Esophagus squamous epithelium (tissue), 5 donors: ENCODE measurements at places on chromosomes 5 and 9.

- no peak for DNase-seq
Observed at GRCh38 chr5:35182486-35182885, 47.8 kb downstream of the PRLR start.

DNA sequence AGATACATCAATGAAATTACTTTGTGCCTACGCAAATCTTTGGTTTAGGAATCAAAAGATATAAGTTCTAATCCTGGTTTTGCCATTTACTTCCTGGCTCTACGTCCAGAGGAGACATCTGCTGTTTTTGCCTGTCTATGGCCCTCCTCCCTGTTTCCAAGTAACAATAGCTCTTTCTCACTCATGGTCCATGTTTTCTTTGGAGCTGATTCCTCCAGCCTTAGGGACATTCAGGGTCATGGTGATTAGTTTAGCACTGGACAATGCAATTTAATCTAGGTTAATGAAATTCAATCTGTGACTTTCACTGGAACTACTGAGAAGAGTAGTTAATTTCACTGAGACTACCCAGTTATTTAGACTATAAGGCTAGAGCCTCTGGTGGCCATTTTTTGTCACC, 170.6 kb downstream of the SEMA6A start:
- DNase-seq = no peak

DNA sequence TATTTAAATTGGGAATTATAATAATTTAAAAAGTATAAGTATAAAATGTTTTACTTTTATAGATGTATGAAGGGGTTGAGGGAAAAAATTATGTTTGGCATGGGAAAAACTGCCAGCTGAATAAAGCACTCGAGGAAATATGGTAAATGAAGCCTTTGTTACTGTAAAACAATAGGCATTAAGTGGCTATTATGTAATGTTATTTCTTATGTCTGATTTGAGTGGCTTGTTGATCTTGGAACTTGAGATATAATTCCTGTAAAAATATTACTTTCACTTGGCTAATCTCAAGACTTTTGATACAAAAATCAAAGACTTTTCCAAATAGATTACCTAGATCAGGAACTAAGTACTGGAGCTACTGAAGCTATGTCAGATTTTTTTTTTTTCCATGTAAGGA, 182.9 kb downstream of the CD180 start:
- DNase-seq = no peak

DNA sequence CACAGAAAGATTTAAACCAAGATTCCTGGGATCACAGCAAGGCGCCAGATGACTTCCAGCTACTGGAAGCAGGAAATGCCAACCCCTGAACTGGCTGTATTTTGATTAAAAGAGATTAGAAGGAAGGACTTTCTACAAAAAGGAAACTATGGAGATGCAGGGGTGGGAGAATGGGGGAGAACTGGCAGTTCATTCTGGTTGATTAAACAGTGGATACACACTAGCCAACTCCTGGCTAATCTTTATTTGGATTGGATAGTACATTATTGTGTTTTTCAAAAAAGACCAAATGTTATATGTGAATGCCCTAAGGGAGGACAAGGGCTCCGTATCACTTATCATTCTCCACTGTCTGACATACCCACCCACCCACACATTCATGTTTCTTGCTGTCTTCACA, 93.2 kb downstream of the CDO1 start:
- no peak for DNase-seq

DNA sequence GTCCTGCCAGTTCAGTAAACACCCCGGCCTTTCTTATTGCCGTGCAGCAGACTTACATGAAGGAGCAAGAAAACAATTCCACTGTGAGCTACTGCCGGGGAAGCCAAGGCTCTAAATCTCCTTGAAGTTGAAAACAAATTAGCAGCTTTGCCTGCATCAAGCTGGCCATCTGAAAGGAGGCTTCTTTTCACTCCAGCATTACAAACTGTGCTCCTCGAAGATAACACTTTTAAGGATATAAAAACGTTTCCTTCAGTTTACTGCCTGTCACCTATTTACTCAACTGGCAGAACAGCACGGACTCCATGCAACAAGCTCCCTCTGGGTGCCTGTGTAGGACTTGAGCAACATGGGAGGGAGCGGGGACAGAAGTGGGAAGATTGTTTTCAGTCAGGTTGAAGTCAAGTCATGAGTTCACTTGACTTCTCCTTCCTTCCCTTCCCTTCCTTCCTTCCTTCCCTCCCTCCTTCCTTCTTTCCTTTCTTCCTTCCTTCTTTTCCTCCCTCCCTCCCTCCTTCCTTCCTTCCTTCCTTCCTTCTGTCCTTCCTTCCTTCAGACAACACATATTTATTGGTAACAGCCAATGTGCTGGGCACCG, 67.4 kb downstream of the ZNF608 start:
- no peak for DNase-seq
